ENCODE measurements at places on chromosomes 6 and 20. TPM values are rescaled to one million over a fixed set of nuclear protein-coding genes. Genes with fewer than 3 reads are reported as not detected.

Gene DEFB124
- total RNA-seq: not detected

Gene DLK2
- 0.28 TPM for total RNA-seq

Gene DEFB112
- total RNA-seq: not detected

Gene SEL1L2
- not detected for total RNA-seq

Gene STMND1
- not detected for total RNA-seq

Gene OR2J3
- not detected for total RNA-seq

Gene CCN6
- not detected for total RNA-seq

Gene C6orf163
- total RNA-seq: 0.77 TPM

Gene PRKN
- total RNA-seq: 0.58 TPM

Gene KCNQ5
- 5.1 TPM for total RNA-seq

Gene GHRH
- not detected for total RNA-seq

Gene PDE7B
- total RNA-seq: 60.0 TPM

Gene TMX4
- 26.5 TPM for total RNA-seq

Data from regular cardiac myocyte (primary cell).